Left renal cortex interstitium (tissue), 4 donors: ENCODE measurements at places on chromosomes 6 and 20. TPM values are rescaled to one million over a fixed set of nuclear protein-coding genes. Genes with fewer than 3 reads are reported as not detected.

The LY6G6F gene
- 0.69 TPM for polyA plus RNA-seq

The CDSN gene
- not detected for polyA plus RNA-seq

The KCNK17 gene
- 0.28 TPM for polyA plus RNA-seq

The SLC24A3 gene
- 3.9 TPM for polyA plus RNA-seq

The ADGB gene
- 1.1 TPM for polyA plus RNA-seq

The SLC32A1 gene
- polyA plus RNA-seq, result 0.89 TPM

The KCNS1 gene
- 0.54 TPM for polyA plus RNA-seq

The EYA4 gene
- 14.0 TPM for polyA plus RNA-seq

The PACRG gene
- 13.7 TPM for polyA plus RNA-seq

The GSTA3 gene
- 0.40 TPM for polyA plus RNA-seq

The FAM217A gene
- 4.0 TPM for polyA plus RNA-seq

The USP49 gene
- 9.2 TPM for polyA plus RNA-seq

The CD83 gene
- polyA plus RNA-seq, result 9.4 TPM

The WDR27 gene
- polyA plus RNA-seq, result 94.9 TPM

The BTN1A1 gene
- polyA plus RNA-seq, result 0.22 TPM

The HUS1B gene
- 0.13 TPM for polyA plus RNA-seq

The MEP1A gene
- polyA plus RNA-seq, result not detected

The OLIG3 gene
- not detected for polyA plus RNA-seq

The FAM209A gene
- 0.49 TPM for polyA plus RNA-seq

The CD24 gene
- polyA plus RNA-seq, result 1,014 TPM

The ENPP5 gene
- 13.6 TPM for polyA plus RNA-seq

The TP53TG5 gene
- polyA plus RNA-seq, result 0.99 TPM

The HLA-DQB1 gene
- 3.8 TPM for polyA plus RNA-seq

The C20orf202 gene
- 0.57 TPM for polyA plus RNA-seq

The NMBR gene
- polyA plus RNA-seq, result 0.28 TPM

The RIPOR3 gene
- 8.8 TPM for polyA plus RNA-seq

The DUSP15 gene
- polyA plus RNA-seq, result 16.6 TPM

The OXT gene
- 0.51 TPM for polyA plus RNA-seq

The SYCP2L gene
- polyA plus RNA-seq, result 4.3 TPM

The HSPA1L gene
- 3.6 TPM for polyA plus RNA-seq

The BCLAF1 gene
- 240 TPM for polyA plus RNA-seq

The PMEPA1 gene
- polyA plus RNA-seq, result 16.2 TPM

The FNDC1 gene
- 6.9 TPM for polyA plus RNA-seq

The ENPP1 gene
- polyA plus RNA-seq, result 18.3 TPM

The SSTR4 gene
- not detected for polyA plus RNA-seq

The PRDM13 gene
- polyA plus RNA-seq, result not detected

The SIM1 gene
- 26.5 TPM for polyA plus RNA-seq

The TSPYL4 gene
- 53.5 TPM for polyA plus RNA-seq

The RAB44 gene
- polyA plus RNA-seq, result not detected

The CYP39A1 gene
- 6.3 TPM for polyA plus RNA-seq

The HRH3 gene
- 0.21 TPM for polyA plus RNA-seq
